ENCODE measurements at places on chromosomes 13 and 19. TPM values are rescaled to one million over a fixed set of nuclear protein-coding genes. Genes with fewer than 3 reads are reported as not detected.

- no peak overlapping the region for H3K27ac ChIP-seq
- no peaks in the 10 kb centered on the region for H3K36me3 ChIP-seq
- no peaks in the 10 kb centered on the region for H3K4me1 ChIP-seq
- DNase-seq: no peak
These were observed 46.3 kb downstream of the CD320 start for GRCh38 chr19:8261881-8262280.

DNA sequence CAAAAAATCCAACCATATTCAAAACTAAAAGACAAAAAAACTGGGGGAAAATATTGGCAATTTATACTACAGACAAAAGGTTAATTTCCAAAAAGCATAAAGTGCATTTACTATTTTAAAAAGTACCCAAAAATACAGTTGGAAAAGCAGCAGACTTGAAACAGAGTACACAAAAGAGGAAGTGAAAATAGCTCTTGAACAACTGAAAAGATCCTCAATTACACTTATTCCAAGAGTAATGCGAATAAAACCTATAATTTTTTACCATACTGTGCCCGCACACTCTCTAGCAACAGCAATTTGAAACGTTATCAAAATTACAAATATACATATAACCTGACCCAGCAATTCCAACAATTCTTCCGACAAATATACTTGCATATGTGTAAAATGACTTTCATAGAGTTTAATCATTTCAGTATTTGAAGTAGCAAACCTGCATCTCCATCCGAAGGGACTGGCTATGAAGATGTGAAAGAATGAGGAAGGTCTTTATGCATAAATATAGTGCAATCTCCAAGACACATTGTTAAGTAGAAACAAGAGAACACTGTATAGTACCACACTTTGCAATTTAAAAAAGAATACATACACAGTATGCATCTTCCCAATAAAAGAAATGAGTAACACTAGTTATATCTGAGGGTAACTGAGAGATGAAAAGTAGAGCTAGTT is 25.4 kb downstream of the ALG5 start:
- no peak overlapping the region for H3K27ac ChIP-seq
- no peaks in the 10 kb centered on the region for H3K27me3 ChIP-seq
- no peaks in the 10 kb centered on the region for H3K36me3 ChIP-seq
- no peak overlapping the region for H3K4me3 ChIP-seq

GRCh38 chr13:24313439-24313838 is 4.1 kb downstream of the C1QTNF9 start:
- no peak overlapping the region for H3K4me3 ChIP-seq
- no peak for DNase-seq
- H3K27me3 ChIP-seq: no peaks in the 10 kb centered on the region
- H3K4me1 ChIP-seq: no peaks in the 10 kb centered on the region

DNA sequence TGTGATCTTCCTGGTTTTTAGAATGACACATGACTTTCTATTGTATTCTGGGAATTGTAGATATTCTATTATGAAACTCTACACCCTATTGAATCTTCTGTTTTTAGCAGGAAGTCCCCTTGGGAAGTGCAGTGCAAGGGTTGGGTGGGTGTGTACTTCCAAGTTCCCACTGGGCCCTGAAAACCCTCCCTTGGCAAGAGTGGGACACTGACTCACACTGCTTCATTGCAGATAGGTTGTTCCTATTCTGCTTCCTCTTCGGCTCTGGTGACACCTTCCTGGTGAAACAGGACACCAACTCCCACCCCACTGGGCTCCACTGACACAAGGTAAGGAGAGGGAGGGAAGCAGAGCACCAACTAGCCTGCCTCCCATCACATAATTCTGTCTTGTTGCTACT is 121.8 kb downstream of the KCTD12 start:
- no peak overlapping the region for H3K4me3 ChIP-seq
- H3K36me3 ChIP-seq: no peaks in the 10 kb centered on the region
- H3K4me1 ChIP-seq: no peaks in the 10 kb centered on the region
- DNase-seq: no peak
- no peaks in the 10 kb centered on the region for H3K27me3 ChIP-seq
- H3K27ac ChIP-seq: no peak overlapping the region

DNA sequence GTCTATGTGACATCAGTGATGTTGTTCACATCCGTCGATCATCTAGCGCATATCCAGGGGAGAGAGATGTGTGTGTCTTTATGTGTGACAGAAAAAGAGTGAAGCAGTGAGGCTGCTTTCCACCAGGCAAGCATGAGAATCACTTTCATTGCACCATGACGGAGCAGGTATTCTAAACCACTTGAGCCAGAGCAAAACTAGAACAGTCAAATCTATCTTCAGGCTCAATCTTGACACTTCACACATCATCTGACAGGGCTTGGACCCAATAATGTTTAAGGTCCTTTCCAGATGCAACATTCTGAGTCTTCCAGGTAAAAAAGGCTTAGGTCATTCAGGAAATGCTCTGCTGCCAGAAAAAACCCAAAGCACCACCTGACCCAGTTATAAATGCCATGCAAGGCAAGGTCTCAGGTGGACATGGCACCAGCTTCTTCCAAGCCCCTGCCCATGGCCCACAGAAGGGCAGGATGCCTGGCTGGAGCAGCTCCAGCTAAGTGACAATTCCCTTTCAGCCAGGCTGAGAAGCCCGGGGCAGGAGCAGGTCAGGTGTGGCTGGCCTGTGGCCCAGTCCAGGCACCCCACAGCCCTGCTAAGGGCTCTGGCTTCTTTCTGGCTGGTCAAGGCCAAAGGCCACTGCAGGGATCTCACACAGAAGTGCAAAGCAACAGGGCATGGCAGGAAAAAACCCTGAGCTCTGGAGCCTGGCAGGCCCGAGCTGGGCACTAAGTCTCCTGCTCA is 5.0 kb downstream of the ELAVL1 start:
- no peaks in the 10 kb centered on the region for H3K36me3 ChIP-seq
- H3K4me3 ChIP-seq: no peak overlapping the region
- no peak overlapping the region for H3K27ac ChIP-seq
- no peak for DNase-seq
- no peaks in the 10 kb centered on the region for H3K27me3 ChIP-seq

The SEMA6B gene
- total RNA-seq: 5.7 TPM

The ZNF677 gene
- total RNA-seq: 32.8 TPM

DNA sequence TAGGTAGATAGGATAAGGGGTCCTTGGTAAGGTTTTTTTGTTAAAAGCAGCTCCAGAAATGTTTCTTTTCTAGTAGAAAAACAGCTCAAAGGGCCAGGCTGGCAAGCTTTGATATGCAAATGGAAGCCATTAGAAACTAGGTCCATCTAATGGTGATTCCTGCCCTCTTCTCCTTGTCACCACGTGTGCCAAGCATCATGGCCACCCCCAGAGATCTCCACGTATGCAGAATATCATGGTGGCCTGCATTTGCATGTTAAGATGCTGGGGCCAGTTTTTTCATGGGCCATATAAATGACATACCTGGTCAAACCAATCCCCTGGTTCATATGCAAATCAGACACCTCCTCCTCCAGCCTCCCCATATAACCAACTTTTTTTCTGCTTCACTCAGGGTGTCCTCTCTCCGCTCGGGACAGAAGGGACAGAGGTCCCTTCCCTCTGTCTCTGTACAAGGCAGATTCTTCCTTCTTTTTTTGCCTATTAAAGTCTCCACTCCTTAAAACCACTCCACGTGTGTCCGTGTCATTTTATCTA is 1335.9 kb downstream of the UQCRFS1 start:
- no peaks in the 10 kb centered on the region for H3K27me3 ChIP-seq
- H3K4me1 ChIP-seq: no peaks in the 10 kb centered on the region
- no peak overlapping the region for H3K27ac ChIP-seq
- H3K4me3 ChIP-seq: no peak overlapping the region

The CCDC122 gene
- total RNA-seq: 5.2 TPM

The ZNF555 gene
- 7.3 TPM for total RNA-seq

The GNG14 gene
- not detected for total RNA-seq

The CLDND2 gene
- 0.95 TPM for total RNA-seq

- no peak overlapping the region for H3K4me3 ChIP-seq
- H3K36me3 ChIP-seq: no peaks in the 10 kb centered on the region
- no peaks in the 10 kb centered on the region for H3K4me1 ChIP-seq
- H3K27ac ChIP-seq: no peak overlapping the region
- H3K27me3 ChIP-seq: no peaks in the 10 kb centered on the region
- DNase-seq: no peak
These were observed 7.4 kb upstream of the CYP4F3 start for GRCh38 chr19:15633082-15633835.

Measured in Panc1 (cell line).